ENCODE measurements at places on chromosomes 16 and 17. TPM values are rescaled to one million over a fixed set of nuclear protein-coding genes. Genes with fewer than 3 reads are reported as not detected.

GRCh38 chr17:78360371-78361224, 721 bp upstream of the SOCS3 start:
- no peak for DNase-seq

DNA sequence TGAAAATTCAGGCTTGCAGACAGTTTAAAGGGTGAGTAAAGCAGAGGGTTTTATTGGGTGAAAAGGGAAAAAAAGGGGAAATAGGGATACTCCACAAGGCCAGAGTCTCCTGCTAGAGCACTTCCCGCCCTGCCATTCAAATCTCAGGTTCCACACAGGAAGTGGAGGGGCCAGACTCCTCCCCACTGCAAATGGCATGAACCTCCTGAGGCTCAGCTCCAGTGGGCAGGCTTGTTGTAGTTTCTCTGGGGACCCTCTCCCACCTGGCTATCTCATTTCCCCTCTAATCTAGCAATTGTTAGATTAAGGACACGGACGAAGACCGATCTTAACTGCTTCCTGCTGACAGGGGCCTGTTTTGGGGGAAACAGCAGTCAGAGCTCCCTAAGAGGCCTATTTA, 43.4 kb downstream of the TAOK1 start:
- no peak for DNase-seq

The SMPD3 gene
- 0.18 TPM for polyA plus RNA-seq

DNA sequence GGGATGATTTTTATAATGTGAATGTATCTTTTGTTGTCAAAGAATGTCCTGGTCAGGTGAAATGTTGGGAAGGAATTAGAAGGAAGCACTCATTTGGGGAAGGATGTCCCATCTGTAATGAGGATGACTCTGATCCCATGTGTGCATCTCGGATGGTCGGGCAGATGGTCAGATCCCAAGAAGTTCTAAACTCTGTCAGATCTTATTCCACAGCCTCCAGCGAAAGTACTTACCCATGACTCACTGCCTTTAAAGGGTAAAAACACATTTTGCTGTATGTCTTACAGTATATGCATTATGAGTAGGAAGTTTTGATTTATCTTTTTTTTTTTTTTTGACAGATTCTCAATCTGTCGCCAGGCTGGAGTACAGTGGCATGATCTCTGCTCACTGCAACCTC, 548 bp upstream of the KRTAP4-11 start:
- no peak for DNase-seq

DNA sequence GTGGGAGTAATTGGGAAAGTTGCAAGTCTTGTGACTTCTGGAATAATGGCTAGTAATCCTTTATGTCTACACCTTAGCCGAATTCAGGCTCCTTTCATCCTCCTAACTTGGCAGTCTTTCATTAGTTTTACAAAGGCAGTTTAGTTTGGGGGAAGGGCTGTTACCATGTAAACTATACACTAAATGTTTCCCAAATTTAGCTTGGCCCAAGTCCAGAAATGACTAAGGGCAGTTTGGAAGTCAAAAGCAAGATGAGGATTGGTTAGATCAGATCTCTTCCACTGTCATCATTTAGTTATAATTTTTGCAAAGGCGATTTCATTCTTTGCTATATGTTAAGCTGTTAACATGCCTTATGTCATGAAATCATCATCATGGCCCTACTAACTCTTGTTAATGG, 115.4 kb upstream of the CACNG3 start:
- DNase-seq: no peak

DNA sequence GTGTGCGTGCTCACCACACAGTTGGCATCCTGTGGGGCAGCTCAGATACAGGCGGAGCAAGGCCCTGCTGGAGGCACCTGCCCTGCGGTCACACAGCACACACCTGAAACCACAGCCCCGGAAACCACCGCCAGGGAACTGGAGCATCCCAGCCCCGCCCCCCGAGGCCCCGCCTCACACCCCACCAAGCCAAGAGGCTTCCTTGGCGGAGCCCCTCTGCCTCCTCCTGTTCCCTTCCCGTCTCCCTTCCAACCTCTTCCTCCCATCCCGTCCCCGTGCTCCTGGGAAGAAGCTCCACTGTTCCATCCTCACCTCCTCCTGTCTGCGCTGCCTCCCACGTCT, 205.5 kb downstream of the NTN1 start:
- no peak for DNase-seq

DNA sequence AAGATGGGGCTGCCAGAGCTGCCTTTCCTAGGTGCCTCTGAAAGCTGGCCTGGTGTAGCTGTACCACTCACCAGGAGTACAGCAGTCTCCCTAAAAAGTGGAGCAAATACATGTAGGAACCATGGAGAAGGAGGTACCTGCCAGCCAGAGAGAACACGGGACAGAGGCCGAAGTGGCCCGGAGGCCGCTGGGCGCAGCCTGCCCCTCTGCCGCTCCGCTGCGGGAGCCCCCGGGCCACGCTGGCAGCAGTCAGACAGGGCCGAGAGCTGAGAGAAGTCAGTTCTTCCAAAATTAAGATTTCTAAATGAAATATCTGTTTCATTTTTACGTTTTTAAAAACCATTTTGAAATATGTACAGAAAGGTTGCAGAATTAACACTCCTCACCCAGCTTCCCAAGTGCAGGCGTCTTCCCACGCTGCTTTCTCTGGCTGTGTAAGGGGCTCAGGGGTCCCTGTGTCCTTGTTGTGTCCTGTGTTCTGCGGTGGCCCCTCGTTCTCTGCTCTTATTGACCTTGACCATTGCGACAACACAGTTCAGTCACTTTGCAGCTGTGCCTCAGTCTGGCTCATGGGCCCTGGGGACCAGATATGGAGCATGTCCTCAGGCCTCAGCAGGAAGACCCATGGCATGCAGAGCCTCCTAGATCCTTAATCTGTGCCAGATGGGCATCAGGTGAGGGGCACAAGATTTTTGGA, 5.0 kb downstream of the MAPK8IP3 start:
- DNase-seq: no peak

DNA sequence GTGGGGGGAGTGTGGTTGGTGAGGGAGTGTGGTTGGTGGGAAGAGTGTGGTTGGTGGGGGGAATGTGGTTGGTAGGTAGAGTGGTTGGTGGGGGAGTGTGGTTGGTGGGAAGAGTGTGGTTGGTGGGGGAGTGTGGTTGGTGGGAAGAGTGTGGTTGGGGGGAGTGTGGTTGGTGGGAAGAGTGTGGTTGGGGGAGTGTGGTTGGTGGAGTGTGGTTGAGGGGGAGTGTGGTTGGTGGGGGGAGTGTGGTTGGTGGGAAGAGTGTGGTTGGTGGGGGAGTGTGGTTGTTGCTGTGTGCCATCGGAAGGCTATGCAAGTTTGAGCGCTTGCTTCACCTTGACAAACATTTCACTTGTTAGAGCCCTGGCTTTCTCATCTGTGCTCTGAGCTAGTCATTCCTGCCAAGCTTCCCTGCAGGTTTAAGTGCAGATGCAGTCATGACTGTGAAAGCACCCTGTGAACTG, 20.1 kb downstream of the MINK1 start:
- DNase-seq: no peak

GRCh38 chr17:52837492-52837891, 679.0 kb upstream of the CA10 start:
- DNase-seq: no peak

- no peak for DNase-seq
These were observed 17.0 kb downstream of the CEP295NL start for GRCh38 chr17:78885956-78886355.

DNA sequence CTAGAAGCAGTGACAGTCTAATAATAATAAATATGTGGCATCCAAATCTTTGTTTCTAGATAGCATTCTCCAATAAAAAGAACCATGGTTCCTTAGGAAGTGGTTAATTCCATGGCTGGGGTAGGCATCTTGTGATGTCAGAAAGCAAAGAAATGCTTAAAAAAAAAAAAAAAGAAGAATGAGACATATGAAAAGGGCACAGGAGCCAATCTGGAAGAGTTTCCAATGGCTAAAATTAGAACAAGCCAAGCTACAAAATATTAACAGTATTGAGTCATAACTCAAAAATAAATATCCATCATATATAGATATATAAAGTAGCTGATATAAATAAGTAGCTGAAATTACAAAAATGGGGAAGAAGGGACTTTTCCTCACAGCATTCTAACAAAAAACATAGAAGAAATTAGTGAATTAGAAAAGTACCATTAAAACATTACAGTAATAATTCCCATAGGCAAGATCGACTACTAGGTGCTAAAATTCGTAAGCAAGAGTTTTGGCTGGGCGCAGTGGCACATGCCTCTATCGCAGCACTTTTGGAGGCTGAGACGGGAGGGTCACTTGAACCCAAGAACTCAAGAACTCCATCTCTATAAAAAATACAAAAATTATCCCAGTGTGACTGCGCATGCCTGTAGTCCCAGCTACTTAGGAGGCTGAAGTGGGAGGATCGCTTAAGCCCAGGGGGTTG, 111.3 kb downstream of the TRIM37 start:
- DNase-seq: no peak

The PLA2G15 gene
- 12.7 TPM for polyA plus RNA-seq

The CRHR1 gene
- 0.09 TPM for polyA plus RNA-seq

DNA sequence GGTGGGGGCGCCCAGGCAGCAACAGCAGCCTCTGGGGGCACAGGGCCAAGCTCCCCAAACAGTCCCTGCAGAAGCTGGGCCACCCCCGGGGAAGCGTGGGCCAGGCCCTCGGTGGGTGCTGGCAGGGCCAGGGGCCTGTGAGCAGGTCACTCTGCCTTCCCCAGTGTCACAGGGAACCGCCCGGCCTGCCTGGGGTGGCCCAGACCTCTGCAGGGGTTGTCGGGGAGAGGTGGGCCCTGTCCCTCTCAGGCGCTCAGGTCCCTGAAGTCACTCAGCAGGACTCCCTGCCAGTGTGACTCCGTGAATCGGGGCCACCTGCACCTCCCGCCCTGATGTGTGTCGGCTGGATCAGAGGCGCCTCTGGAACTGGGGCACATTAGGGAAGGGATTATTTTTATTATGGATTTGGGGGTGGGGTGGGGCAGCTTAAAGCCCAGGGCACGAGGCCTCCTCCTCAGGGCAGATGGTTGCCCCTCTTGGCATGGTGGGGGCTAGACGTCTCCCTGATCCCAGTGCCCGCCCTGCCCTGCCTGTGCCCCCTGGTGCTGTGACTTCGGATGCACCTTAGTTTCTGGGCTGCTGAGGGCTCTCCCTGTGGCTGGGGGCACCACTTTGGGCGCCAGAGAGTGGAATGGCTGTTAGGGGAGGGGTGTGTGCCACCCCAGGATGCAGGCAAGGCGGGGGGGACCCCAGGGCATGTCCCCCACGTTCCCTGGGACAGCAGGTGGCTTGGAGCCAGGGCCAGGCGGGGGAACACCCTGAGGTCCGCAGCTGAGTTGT, 1.2 kb upstream of the GNG13 start:
- no peak for DNase-seq

The TRPV3 gene
- polyA plus RNA-seq: 0.80 TPM

DNA sequence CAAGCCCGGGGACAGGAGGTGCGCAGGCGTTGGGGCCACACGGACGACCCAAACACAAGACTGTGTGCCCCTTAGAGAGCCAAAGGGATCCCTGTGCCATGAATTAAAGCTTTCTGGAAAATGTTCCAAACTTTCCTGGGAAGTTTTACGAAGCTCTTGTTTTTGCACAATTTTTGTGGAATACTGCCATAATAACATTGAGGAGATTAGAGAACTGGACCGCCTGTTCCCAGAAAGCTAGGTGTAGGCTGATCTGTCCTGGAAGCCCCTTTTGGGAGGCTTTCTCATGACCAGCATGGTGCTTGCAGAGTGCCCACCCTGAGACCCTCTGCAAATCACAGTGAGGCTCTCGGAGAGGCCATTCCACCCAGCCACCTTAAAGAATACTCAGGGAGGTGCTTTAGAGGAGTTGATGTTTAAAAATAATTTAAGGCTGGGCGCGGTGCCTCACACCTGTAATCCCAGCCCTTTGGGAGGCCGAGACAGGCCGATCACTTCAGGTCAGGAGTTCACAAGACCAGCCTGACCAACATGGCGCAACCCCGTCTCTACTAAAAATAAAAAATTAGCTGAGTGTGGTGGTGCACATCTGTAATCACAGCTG, 1.1 kb downstream of the KDM8 start:
- no peak for DNase-seq

- no peak for DNase-seq
These were observed 66.8 kb downstream of the SRCIN1 start for GRCh38 chr17:38538906-38539305.

DNA sequence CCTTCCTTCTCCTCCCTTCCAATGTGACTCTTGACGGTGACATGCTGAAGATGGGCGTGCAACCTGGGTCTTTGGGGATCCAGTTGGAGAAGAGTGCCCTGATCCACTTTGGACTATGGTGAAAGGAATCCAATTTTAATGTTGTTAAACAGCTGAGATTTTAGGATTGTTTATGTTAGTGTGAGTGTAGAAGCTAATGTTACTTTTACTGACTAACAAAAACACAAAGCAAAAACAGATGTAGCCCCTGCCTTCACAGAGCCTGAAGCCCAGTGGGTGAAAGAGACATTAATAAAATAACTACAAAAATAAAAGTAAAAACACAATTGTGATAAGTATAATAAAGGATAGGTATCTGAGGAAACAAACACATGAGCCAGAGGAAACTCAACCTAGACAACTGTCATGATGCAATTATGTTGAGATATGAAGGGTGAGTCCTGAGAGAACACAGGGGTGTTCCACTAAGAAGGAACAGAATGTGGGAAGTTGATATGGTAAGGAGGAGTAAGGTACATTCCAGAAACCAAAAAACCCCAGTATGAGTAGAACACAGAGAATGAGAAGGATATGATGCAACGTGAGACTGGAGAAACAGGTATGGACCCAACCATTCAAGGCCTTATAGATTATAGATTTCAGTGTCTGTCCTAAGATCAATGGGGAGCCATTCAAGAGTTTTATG, 115.1 kb upstream of the PMFBP1 start:
- DNase-seq: no peak

The HIC1 gene
- 19.2 TPM for polyA plus RNA-seq

GRCh38 chr17:7579001-7579833, at the start of gene CD68:
TSS of gene CD68 (plus strand) at chr17:7579638. CDS start at chr17:7579678, 40 bp downstream.
- DNase-seq: no peak

DNA sequence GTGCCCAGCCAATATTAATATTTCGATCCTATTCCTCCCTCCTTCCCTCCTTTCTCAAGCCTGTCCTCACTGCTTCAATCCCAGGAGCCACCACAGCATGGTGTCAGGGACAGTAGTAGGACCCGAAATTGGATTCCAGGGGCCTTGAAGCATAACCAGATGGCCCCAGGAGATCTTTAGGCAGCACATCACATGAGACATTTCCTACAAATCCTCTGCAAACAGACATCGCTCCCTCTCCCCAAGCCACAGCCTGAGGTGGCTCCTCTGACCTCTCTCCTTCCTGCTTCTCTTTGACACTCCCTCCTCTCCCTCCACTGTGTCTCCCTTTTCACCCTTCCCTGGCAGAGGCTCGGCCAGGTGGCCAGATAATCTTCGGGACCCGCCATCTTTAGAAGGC, 76.6 kb downstream of the BMERB1 start:
- DNase-seq: no peak
